ENCODE measurements at places on chromosomes 4 and X.

DNA sequence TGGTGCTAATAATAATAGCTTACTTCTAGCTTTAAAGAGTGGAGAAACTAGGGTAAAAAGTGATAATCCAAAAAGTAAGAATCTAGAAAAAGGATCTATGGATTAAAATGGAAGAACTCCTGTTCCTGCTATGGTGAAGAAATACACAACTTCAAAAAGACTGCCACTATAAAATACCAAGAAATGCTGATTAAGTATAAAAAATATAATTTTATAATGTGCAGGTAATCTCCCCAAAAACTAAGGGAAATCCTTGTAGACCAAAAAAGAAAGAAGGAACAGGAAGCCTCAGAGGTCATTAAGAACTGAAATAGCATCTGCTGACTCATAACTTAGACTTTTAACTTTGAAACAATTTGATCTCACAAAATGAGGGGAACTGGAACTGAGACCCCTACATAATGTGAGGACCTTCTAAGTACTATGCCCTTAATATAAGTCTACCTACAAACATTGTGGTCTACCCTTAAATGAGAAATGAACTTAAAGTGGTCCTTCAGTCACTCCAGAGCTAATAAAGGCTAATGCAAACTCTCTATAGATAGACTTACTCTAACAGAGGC lies 50.6 kb upstream of the SRPX start:
- no peak for DNase-seq

GRCh38 chr4:179678093-179678814 lies 2236.0 kb upstream of the AGA start:
- DNase-seq, result no peak

DNA sequence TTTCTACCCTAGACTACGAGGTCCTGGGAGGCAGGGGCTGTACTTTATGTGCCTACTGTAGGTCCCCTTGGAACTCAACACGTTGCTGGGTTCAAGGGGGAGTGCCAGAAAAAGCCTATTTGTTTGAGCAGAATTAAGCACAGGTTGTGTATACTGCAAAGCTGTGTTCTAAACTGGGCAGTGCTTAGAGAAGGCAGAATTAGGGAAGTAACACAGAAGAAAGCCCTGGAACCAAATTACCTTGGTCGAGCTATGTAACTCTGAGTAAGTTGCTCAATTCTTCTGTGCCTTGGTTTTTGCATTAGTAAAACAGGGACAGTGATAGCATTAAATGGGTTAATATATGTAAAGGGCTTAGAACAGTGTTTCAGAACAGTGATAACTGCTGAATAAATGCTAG lies 245.0 kb upstream of the SFRP2 start:
- no peak for DNase-seq

- DNase-seq, result no peak
These were observed 147.5 kb downstream of the FBXO8 start for GRCh38 chr4:174135936-174136406.

- no peak for DNase-seq
These were observed 128.0 kb upstream of the VEGFC start for GRCh38 chr4:176920694-176921093.

GRCh38 chr4:124019749-124020549 lies 623.4 kb downstream of the SPRY1 start:
- no peak for DNase-seq

DNA sequence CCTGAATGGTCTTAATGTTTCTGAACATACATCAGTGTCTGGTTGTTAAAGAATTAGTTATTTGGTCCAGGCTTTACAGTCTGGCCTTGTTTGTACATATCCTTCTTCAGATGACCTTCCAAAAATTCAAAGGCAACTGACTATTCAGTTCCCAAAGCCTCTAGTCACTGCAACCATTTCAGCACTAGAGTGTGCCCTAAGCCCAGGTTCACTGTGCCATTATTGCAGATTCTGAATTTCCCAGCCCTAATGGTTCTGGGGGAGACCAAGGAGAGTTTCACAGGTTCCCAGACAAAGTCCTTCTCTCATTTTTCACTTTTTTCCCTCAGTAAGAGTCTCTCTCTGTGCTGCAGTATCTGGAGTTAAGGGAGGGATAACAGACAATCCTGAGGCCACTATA lies 235.8 kb downstream of the TRAM1L1 start:
- DNase-seq, result no peak

DNA sequence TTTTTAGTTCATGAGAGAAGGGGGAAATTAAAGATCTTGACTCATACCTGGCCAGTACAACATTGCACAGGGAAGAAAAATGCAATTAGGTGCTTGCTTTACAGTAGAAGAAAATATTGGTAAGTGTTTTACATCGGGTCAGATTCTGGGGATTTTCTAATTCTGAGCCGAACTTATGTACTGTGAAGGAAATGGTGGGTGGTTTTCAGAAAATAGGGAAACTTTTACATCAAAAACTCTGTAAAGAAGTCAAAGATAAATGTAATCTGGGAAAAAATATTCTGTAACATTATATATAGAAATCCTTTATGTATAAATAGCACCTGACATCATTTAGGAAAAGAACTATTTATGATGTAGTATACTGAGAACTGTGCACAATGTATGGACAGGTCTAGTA lies 75.4 kb downstream of the KDM6A start:
- DNase-seq, result no peak

DNA sequence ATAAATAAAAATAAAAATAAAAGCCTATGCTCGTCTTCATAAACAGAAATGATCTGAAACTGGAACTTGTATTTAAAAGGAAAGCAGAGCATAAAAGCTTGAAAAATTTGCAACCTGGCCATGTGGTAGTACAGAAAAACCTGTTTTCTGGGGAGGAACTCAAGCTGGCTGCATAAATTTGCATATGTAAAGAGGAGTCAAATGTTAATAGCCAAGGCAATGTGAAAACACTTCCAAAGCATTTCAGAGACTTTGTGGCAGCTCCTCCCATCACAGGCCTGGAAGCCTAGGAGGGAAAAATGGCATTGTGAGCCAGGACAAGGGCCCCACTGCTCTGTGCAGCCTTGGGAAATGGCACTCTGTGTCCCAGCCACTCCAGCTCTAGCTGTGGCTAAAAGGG lies 727.9 kb upstream of the DIAPH2 start:
- DNase-seq, result no peak

- DNase-seq, result no peak
These were observed 3.8 kb downstream of the SGMS2 start for GRCh38 chr4:107828315-107829090.

- DNase-seq, result no peak
These were observed 552.6 kb downstream of the GBA3 start for GRCh38 chr4:23245203-23245832.

- no peak for DNase-seq
These were observed 17.0 kb upstream of the WWC2 start for GRCh38 chr4:183082053-183082452.

DNA sequence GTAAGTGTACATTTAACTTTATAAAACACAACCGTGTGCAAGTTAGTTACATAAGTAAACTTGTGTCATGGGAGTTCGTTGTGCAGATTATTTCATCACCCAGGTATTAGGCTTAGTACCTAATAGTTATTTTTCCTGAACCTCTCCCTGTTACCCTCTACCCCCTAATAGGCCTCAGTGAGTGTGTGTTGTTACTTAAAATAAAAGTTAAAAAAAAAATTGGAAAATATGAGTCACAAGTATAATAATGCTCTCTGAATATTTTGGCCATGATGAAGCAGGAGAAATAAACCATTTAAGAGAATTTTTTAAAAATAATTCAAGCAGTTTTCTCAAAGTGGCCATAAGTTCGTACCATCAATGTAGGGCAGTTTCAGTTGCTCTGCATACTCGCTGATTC lies 105.1 kb upstream of the GRID2 start:
- DNase-seq, result no peak

GRCh38 chr4:184856277-184856609 lies 30.5 kb upstream of the ACSL1 start:
- no peak for DNase-seq

GRCh38 chrX:68440442-68440841 lies 7.1 kb upstream of the OPHN1 start:
- DNase-seq, result no peak

DNA sequence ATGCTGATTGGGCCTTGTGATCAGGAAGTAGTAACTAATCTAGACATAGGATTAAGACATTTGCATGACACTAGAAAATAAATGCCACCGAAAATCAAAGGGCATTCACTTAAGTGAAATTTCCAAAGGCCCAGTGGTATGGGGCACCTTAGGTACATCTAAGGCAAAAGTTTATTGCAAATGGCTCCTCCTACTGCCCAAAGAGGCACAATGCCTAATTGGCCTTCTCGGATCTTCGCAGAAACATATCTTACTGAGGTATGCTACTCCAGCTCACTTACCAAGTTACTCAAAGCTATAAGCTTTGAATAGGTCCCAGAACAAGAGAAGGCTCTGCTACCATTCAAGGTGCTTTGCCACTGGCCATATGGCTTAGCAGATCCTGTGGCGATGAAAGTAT lies 174.8 kb upstream of the CXCL13 start:
- DNase-seq, result no peak

Measured in stimulated activated CD8-positive, alpha-beta memory T cell treated with anti-CD3 and anti-CD28 coated beads, Interleukin-4, amount 100 ng/mL, for 4 hours (primary cell).